ENCODE measurements at places on chromosomes 11 and 22.
A peak's percentile ranks its signal among the peaks of the same experiment; 100 is the strongest.

DNA sequence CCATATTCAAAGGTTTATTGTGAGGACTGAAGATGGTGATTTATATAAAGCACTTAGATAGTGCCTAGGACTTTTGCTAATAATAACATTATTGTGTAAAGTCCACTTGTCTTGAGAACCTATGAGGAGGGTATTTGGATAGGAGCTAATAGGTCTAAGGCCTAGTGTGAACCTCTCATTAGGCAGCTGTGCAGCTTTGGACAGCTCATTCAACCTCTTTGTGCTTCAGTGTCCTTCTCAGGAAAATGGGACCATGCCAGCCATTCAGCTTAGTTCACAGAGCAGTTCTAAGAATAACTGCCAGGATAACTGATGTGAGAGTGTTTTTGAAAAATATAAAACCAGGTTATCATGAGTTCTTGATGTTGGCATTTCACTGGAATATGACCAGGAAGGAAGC, 56.2 kb downstream of the NAV2 start:
- no peak for DNase-seq

- DNase-seq: no peak
Observed at GRCh38 chr11:119460097-119460496, 37.1 kb upstream of the THY1 start.

- DNase-seq: no peak
Observed at GRCh38 chr11:8219257-8220021, 44.2 kb downstream of the LMO1 start.

DNA sequence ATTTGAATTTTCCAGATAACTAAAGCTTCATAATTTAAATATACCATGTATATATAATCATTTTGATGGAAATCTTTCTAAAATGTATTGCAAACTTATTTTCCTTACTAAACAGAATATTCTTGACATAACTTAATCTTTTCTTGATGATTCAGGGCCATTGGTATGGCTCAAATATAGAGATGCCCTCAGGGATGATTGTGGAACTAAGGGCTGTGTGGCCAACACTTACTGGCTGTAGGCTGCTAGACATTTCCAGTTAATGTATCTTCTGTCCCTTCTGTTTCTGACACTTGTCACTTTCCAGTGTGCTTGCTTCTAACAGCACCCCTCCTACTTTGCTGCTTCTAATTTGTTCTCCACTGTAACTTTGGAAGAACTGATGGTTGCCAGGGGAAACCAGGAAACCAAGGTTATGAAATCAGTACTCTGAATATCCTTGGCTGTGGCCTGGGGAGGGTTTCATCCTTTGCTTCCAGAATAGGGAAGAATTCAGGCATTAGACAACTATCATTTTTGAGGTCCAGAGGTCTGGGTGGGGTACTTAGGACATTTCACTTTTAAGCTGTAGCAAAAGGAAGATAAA, 697.2 kb downstream of the ETS1 start:
- DNase-seq: no peak

GRCh38 chr11:35812828-35813227, 131.0 kb upstream of the LDLRAD3 start:
- DNase-seq: no peak

DNA sequence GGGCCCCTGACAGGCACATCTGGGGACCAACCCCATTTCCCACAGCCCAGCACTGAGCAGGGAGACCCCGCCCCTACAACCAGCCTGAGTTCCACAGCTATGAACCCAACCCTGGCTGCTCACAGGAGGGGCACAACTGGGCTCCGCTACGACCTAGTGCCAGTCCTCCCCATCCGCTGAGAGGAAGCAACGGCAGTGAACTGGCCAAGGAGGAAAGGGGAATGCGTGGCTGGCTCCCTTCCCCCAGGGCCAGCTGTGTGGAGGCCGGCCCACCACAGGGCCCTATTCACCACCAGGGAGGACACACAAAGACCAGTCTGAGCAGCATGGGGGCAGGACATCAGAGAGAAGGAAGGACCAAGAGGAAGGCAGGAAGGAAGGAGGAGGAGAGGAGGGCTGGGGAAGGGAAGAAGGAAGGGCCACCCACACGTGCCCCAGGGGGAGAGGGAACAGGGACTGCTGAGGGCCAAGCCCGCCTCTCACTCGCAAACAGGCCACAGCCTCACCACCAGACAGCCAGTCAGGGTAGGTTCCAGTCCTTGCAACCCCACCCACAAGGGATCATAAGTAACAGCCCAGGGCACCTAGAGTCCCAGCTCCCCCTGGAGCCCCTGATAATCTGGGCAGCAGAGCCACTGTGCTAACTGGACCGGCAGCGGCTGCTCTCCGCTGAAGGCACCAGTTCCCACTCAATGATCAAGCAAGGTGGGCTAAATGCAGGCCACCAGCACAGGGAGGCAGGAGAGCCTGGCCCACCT, 8.5 kb upstream of the GAL3ST1 start:
- no peak for DNase-seq

GRCh38 chr11:126432525-126432924, 77.0 kb downstream of the ST3GAL4 start:
- no peak for DNase-seq

GRCh38 chr11:109612496-109612895, 190.5 kb downstream of the C11orf87 start:
- no peak for DNase-seq

- peak; percentile 92 for DNase-seq
Observed at GRCh38 chr11:65498977-65499712, at the start of gene MALAT1. TSS of gene MALAT1 (plus strand) at chr11:65499045.

GRCh38 chr11:47267876-47268275, 2.1 kb upstream of the MADD start:
- no peak for DNase-seq

DNA sequence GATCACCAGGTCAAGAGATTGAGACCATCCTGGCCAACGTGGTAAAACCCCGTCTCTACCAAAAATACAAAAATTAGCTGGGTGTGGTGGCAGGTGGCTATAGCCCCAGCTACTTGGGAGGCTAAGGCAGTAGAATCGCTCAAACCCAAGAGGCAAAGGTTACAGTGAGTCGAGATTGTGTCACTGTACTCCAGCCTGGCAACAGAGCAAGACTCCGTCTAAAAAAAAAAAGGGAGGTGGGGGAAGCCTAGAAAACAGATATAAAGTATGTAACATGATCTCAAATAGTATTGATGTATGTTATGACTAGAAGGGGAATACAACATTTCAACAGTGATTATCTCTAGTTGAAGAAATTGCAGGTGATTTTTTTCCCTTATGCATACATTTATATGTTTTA, 61.4 kb downstream of the SLC1A2 start:
- DNase-seq: no peak

DNA sequence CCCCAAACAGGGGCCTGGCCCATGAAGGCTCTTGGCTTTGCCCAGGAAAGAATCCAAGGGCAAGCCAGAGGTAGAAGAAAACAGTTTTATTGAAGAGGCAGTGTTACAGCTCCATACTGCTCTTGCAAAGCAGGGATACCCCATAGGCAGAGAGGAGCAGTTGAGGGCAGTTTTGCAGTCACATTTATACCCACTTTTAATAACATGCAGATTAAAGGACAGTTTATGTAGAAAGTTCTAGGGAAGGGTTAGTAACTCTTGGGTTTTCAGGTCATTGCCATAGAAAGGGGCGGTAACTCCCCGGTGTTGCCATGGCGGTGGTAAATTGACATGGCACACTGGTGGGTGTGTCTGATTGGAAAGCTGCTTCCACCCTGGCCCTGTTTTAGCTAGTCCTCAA, 80.5 kb upstream of the GNAZ start:
- no peak for DNase-seq

DNA sequence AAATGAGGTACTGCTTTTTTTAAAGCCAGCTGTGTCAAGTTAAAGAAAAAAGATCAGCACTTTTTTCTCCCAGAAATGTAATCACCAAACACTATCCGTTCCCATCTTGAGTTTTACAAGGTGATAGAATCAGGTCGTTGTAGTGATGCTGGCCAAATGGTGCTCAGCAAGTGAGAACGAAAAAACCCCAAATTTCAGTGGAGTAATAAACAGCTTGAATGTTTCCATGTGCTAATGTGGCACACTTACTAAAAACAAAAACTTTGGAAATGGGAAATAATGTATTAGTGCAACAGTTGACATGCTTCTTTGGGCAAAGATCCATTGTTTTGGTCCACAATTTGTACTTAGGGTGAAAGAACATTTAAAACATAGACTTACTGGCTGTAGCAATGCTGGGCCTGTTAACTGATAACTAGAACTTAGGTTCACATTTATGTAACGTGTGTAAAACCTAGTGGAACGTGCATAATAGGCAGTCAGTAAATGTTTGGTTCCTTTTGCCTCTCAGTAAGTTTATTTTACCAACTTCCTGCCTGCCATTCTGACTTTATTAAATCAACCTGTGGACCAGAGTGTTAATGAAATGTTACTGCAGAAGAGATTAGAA, 15.4 kb upstream of the GDPD4 start:
- no peak for DNase-seq

GRCh38 chr11:96215110-96215782, 127.7 kb downstream of the MAML2 start:
- no peak for DNase-seq

DNA sequence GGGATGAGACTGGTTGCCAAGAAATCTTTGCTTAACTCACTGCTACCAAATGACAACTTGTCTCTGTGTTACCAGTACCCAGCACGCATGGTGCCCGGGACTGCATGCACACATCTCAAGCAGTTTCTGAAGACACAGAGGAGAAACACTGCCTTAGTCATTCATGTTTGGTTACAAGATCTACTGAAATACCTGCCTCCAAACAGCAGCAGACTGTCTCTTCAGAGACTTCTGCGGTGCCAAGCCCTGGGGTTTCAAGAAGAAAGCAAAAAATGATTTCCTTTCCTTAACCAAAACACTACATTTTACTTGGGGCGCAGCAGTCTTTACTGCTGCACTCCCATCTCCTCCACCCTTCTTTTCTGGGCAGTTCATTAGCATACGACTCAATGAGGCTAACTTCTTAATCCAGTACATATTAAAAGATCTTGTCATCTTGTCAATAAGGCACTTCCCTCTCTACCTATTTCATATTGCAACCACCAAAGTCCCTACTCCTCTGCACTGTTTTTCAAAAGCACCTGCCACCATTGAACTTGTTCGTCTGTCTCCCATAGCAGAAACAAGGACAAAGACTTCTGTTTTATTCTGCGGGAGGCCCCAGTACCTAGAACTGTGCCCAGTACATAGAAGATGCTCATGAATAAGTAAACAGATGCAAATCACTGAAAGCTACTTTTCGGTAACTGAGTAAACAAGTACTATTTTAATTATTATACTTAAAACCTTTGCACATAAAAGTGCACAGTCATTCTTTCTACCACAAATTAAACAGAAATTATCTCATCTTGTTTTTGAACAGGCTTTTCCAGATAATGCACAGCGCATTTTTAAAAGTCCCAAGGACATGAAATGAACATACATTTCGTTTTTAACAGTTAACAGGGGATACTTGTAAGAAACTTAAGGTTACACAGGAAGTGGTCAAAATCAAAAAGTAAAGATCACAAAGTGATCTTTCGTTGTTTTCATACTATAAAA, 4.0 kb downstream of the NAP1L4 start:
- no peak for DNase-seq

DNA sequence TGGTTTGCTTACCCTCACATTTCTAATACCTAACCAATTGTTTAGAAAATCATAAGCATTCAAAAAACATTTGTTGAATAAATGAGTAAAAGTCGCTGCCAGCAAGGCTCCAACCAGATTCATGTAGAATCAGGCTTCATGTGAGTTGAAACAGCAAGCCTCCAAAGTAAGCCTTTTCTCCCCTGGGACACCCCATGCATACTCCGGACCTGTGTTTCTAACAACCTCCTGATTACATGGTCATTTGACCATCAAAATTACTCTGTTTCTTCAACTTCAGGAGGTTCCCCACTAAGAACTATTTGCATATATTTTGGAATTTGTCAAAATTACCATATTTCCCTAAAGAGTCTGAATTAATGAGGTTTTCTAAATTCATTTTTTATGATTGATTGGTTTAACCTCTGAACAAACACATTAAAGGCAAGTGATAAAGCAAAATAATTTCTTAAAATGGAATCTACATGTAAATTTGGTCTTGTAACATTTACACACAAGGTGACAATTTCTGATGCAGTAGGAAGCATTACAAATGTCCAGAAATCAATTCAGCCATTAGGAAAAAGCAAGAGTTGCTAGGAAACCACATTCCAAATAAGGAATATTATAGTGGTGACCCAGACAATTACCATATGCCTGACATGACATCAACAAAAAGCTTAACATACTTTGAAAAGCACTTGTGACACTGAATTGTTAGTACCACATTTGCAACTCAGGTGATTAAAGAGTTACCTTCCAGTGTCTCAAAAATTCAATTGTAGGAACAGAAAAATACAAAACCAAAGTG, 252.6 kb downstream of the GUCY1A2 start:
- no peak for DNase-seq

GRCh38 chr22:42661985-42662831, 13.0 kb upstream of the CYB5R3 start:
- peak; percentile 80 for DNase-seq

DNA sequence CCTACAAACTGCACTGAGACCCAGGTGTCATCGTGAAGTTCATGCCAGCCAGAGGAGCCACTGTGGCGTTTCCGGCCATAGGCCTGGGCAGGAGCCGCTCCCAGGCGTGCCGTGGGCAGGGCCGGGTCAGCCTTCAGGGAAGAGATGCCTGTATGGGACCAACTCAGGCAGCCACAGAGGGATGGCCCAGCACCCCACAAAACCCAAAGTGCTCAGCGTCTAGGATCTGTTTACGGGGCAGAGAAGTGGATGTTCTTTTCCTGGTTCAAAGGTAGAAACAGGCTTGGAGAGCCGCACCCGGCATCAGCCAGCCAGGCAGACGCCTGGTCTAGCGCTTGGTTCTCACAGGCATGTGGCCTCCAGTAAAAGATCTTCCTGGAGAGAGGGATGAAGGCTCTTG, 8.4 kb upstream of the BID start:
- DNase-seq: no peak

- no peak for DNase-seq
Observed at GRCh38 chr22:46289244-46289891, 7.3 kb upstream of the GTSE1 start.

GRCh38 chr11:12474871-12475270, 97.5 kb downstream of the PARVA start:
- DNase-seq: no peak

DNA sequence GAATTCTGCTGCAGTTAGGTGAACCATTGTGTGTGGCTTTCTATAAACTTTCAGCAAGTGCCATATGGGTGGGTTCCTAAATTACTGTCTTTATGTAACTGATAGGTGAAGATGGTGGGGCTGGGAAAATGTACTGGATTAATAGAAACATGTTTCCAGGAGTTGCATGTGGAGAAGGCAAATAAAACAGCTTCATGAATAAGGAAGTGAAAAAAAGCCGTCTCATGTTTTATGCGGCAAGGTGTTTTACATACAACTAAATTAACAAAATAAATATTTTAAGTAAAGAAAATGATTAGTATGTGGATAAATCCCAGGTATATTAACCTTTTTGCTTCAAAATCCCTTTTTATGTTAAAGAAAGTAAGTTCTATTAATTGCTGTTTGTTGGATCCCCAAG, 67.2 kb downstream of the EXT2 start:
- DNase-seq: no peak

GRCh38 chr11:96313163-96313562, 29.8 kb downstream of the MAML2 start:
- no peak for DNase-seq

- DNase-seq: no peak
Observed at GRCh38 chr11:33887886-33888285, 4.0 kb downstream of the LMO2 start.

- no peak for DNase-seq
Observed at GRCh38 chr11:134044514-134045284, 24.2 kb upstream of the JAM3 start.

- DNase-seq: peak; percentile 63
Observed at GRCh38 chr22:46854125-46854870, 91.8 kb downstream of the TBC1D22A start.

GRCh38 chr11:46969379-46969778, 32.8 kb downstream of the CSTPP1 start:
- DNase-seq: no peak
